ENCODE measurements at places on chromosomes 16 and 17. TPM values are rescaled to one million over a fixed set of nuclear protein-coding genes. Genes with fewer than 3 reads are reported as not detected.
A peak's percentile ranks its signal among the peaks of the same experiment; 100 is the strongest.

CA7 gene
- 0.17 TPM for polyA plus RNA-seq

PPP1R9B gene
- 0.66 TPM for polyA plus RNA-seq

EPX gene
- polyA plus RNA-seq, result not detected

YBX2 gene
- not detected for polyA plus RNA-seq

CHST5 gene
- not detected for polyA plus RNA-seq

BICDL2 gene
- not detected for polyA plus RNA-seq

TMEM238L gene
- not detected for polyA plus RNA-seq

DHX38 gene
- polyA plus RNA-seq, result 39.9 TPM

SLC13A2 gene
- polyA plus RNA-seq, result not detected

- H3K4me1 ChIP-seq, result no peaks in the 10 kb centered on the region
- H3K27ac ChIP-seq, result no peak overlapping the region
- no peak for DNase-seq
- H3K27me3 ChIP-seq, result no peaks in the 10 kb centered on the region
- no peak overlapping the region for H3K4me3 ChIP-seq
Observed at GRCh38 chr16:84059946-84060901, 17.6 kb upstream of the SLC38A8 start.

GRCh38 chr17:1916316-1916715, 86.5 kb downstream of the RPA1 start:
- peaks cover 3% of the 10 kb centered on the region for H3K36me3 ChIP-seq
- H3K4me1 ChIP-seq, result no peaks in the 10 kb centered on the region
- no peak overlapping the region for H3K27ac ChIP-seq
- H3K27me3 ChIP-seq, result peaks cover 16% of the 10 kb centered on the region
- no peak for DNase-seq

DNA sequence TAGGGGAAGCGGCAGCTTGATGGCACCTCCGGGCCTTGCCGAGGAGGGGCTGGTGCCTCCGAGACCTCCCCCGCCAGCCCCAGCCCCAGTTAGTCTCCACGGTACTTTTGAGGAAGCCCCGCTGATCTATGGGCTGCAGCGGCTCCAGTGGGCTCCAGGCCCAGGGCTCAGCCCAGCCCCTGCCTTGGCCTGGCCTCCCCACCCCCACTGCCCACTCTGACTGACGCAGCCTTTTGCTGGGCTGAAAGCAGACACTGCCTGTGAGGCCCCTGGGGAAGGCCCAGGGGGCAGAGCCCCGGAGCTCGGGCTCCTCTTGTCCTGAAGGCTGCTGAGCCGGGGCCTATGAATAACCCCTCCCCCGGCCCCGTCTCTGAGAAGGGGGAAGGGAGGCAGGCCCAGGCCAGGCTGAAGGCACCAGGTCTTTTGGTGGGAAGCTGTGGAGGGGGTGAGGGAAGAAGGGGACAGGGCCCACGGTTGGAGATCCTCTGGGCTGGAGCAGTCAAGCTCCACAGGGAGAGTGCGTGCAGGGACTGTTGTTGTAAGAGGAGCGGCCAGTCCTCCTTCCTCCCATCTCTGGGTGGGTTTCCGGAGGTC, 7.5 kb upstream of the SMTNL2 start:
- H3K27me3 ChIP-seq, result peaks cover 7% of the 10 kb centered on the region
- H3K27ac ChIP-seq, result no peak overlapping the region
- H3K36me3 ChIP-seq, result no peaks in the 10 kb centered on the region
- DNase-seq, result no peak

GRCh38 chr17:60959696-60960095, 282.0 kb downstream of the BCAS3 start:
- H3K27ac ChIP-seq, result no peak overlapping the region
- H3K4me1 ChIP-seq, result peaks cover 2% of the 10 kb centered on the region
- H3K4me3 ChIP-seq, result no peak overlapping the region
- peaks cover 36% of the 10 kb centered on the region for H3K36me3 ChIP-seq
- H3K27me3 ChIP-seq, result no peaks in the 10 kb centered on the region

DNA sequence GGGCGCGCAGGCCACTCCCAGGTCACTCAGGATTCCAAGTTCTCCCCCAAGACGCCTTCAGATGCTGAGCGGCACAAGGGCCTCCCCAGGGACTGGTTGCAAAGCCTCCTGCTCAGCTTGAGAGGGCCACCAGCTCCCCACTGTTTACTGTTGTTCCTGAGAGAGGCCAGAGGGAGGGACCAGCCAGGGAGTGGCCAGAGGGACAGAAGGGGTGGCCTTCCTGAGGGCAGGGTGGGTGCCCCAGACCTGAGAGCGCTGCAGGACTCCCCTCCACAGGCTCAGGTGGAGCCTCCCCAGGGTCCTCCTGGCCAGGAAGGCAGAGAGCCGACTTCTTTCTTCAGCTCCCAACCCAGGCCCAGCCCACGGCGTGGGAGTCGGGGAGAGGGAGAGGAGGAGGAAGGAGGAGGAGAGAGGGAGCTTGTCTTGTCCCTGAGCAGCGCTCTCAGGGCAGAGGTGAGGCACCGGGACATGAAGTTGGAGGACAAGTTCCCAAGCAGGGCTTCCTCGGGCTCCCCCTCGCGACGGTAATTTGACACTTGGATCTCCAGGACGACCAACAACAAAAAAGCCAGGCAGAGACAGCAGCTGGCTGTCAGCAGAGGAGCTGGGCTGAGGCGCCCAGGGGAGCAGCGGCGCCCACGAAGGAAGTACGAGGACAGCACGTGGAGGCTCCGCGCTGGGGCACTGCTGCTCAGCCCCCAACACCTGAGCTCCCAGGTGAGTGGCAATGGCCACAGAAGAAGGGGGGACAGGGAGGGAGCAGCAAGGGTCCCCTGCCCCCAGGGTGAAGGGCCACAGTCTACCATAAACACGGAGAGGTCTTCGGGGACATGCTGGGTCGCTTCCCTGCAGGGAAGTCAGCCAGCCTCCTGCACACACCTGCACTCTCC, 497 bp downstream of the SMIM5 start:
- no peak for DNase-seq
- H3K27me3 ChIP-seq, result peaks cover 3% of the 10 kb centered on the region
- no peaks in the 10 kb centered on the region for H3K36me3 ChIP-seq
- peaks cover 6% of the 10 kb centered on the region for H3K4me1 ChIP-seq
- H3K4me3 ChIP-seq, result no peak overlapping the region

DNA sequence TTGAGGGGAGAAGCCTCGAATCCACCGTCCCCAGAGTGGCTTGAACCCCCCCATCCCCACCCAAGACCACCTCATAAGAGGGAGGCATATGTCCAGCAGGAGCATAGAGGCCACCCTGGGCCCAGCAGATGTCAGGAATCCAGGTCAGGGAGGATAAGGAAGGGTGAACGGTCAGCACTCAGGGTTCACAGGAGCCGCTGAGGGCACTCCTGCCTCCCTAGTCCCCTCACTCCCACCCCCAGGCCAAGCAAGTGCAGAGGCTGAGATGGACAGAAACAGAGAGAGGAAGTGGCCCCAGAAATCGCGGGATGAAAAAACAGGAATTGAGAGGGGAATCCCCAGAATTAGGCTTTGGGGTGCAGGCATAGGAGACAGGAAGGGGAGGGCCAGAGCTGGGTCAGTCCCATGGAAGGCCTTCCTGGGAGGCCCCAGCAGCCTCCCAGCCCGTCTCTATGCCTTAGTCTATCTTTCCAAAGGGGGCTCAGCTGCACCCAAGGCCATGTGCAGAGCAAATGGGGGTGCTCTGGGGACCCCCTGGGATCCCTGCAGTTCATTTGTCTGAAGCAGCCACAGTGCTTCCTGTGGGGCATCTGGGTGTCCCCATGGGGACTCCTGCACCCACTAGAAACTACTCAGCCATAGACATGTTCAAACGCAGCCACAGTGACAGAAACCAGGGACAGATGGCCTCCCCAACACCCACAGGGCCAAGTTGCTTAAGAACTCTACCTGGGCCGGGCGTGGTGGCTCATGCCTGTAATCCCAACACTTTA, 1.7 kb downstream of the CMTM3 start:
- H3K4me1 ChIP-seq, result peaks cover 45% of the 10 kb centered on the region
- H3K27me3 ChIP-seq, result peaks cover 5% of the 10 kb centered on the region
- peak overlapping the region; percentile 76 for H3K4me3 ChIP-seq
- peak overlapping the region; percentile 88 for H3K27ac ChIP-seq
- peaks cover 5% of the 10 kb centered on the region for H3K36me3 ChIP-seq

DNA sequence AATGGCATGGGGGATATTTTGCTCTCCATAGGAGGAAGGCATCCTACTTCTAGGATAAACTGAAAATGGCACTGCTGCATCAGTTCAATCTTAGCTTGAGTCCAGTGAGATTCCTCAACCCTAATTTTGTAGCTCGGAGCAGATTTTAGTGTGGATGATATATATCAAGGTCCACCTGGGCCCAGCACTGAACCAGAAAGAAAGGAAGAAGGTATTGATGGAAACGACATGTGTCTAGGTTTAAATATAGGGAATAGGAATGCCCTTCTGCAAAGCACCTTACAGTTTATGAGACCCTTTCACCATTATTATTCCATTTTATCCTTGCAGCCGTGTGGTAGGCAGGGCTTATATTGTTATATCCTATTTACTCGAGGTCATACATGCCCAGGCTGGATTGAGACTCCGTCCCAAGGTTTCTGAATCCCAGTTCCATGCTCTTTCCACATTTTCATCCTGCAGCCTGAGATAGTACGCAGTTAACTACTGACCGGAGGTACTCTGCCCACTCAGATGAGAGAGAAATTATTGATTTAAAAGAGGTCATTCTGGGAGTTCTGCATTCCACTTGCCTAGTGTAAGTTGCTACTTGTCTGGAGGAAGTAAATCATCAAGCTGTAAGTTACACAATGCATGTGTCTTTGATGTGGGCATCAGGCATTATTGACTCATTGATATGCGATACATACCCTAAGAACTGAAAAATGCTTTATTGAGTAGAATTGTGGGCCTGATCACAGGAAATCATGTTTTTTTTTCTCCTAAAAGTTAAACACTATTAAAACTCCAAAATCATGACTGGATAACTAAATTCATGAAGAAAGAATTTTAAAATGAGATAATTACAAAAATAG, 10.1 kb downstream of the KRT39 start:
- no peak overlapping the region for H3K27ac ChIP-seq
- no peak for DNase-seq
- H3K36me3 ChIP-seq, result no peaks in the 10 kb centered on the region
- peaks cover 15% of the 10 kb centered on the region for H3K27me3 ChIP-seq
- H3K4me3 ChIP-seq, result no peak overlapping the region

GRCh38 chr17:49498029-49498615, 3.0 kb downstream of the NGFR start:
- DNase-seq, result no peak
- H3K4me1 ChIP-seq, result peaks cover 38% of the 10 kb centered on the region
- peak overlapping the region; percentile 73 for H3K4me3 ChIP-seq
- H3K27ac ChIP-seq, result no peak overlapping the region
- no peaks in the 10 kb centered on the region for H3K36me3 ChIP-seq

- H3K27ac ChIP-seq, result no peak overlapping the region
- no peaks in the 10 kb centered on the region for H3K36me3 ChIP-seq
- no peaks in the 10 kb centered on the region for H3K4me1 ChIP-seq
- no peak overlapping the region for H3K4me3 ChIP-seq
- peaks cover 6% of the 10 kb centered on the region for H3K27me3 ChIP-seq
Observed at GRCh38 chr17:74864866-74865395, 5.2 kb upstream of the GRIN2C start.

GRCh38 chr17:2595716-2596115, 2.3 kb downstream of the PAFAH1B1 start:
- no peaks in the 10 kb centered on the region for H3K36me3 ChIP-seq
- peak overlapping the region; percentile 88 for H3K27ac ChIP-seq
- H3K4me1 ChIP-seq, result peaks cover 57% of the 10 kb centered on the region
- no peak for DNase-seq
- H3K4me3 ChIP-seq, result peak overlapping the region; percentile 97

DNA sequence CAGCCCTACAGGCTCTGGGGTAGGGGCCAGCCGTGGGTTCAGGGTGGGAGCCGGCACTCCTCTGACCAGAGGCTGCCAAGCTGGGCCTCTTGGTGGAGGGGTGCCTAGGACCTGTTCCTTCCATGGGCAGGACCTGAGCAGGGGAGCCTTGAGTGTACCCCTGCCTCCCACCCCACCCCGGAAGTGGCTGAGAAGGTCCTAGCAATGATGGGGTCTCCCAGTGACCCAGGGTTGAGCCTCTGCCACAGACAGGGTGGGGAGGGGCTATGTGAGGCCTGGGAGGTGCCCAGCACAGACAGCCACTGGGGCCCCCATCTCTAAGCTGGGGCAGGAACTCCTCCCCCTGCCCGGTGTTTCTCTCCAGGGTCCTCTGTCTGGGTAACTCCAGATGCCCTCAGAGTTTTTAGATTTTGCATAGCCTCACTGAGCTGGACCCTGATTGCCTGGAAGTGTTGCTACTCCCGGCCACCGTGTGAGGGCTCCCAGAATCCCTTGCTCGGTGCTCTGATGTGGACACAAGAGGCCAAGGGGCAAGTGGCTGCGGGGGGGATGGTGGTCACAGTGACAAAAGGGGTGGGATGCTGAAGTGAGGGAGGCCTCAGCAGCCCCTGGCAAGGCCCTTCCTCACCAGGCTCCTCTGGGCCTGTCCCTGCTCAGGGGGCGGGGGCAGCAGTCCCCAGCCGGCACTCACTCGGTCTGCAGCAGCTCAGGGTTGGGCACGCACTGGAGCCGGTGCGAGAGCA, 6.4 kb upstream of the MTSS2 start:
- no peaks in the 10 kb centered on the region for H3K36me3 ChIP-seq
- no peak for DNase-seq
- H3K27ac ChIP-seq, result no peak overlapping the region
- peaks cover 1% of the 10 kb centered on the region for H3K27me3 ChIP-seq
- H3K4me3 ChIP-seq, result no peak overlapping the region
- peaks cover 16% of the 10 kb centered on the region for H3K4me1 ChIP-seq

- H3K27me3 ChIP-seq, result no peaks in the 10 kb centered on the region
- no peak overlapping the region for H3K4me3 ChIP-seq
- H3K36me3 ChIP-seq, result no peaks in the 10 kb centered on the region
- no peak overlapping the region for H3K27ac ChIP-seq
- H3K4me1 ChIP-seq, result peaks cover 6% of the 10 kb centered on the region
- DNase-seq, result no peak
Observed at GRCh38 chr17:63140255-63140654, 174.2 kb downstream of the TANC2 start.

GRCh38 chr16:19118938-19119431, 5.2 kb downstream of the ITPRIPL2 start:
- DNase-seq, result no peak
- H3K27ac ChIP-seq, result no peak overlapping the region
- H3K27me3 ChIP-seq, result no peaks in the 10 kb centered on the region
- no peak overlapping the region for H3K4me3 ChIP-seq
- H3K36me3 ChIP-seq, result no peaks in the 10 kb centered on the region

DNA sequence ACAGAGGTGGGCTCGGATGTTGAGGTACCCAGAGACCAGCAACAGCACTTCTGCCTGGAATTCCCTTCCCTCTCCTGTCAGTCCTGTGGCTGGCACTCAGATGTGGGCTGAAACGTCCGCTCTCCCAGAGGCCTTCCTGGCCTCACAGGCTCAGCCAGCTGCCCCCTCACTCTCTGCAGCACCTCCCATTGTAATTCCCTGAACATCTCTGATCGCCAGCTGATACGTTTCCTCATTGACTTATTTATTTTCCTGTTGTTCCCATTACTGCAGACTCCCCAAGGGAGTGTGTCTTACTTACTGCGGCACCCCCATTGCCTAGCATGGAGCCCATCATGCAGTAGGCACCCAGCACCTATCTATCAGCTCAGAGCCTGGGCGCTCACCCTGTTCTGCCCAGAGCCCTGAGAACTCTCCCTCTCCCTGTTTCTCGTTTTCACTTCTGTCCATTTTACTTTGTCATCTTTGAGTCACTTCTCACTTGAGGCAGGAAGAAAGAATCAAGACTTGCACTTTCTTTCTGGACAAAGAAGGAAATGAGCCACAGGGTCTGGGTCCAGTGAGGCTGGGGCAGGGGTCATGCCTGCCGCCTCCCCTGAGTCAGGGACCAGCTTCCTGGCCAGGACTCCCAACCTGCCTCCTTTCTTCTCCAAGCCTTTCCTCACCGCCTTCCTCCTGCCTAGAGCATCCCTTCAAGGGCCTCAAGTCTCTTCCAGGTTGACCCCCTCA, 10.2 kb downstream of the CDH5 start:
- H3K27ac ChIP-seq, result no peak overlapping the region
- H3K27me3 ChIP-seq, result peaks cover 9% of the 10 kb centered on the region
- H3K36me3 ChIP-seq, result peaks cover 3% of the 10 kb centered on the region
- DNase-seq, result no peak

Measured in immature natural killer cell (primary cell).